Progenitor cell of endocrine pancreas (in vitro differentiated cells): ENCODE measurements at places on chromosomes 5 and 9.
A peak's percentile ranks its signal among the peaks of the same experiment; 100 is the strongest.

DNA sequence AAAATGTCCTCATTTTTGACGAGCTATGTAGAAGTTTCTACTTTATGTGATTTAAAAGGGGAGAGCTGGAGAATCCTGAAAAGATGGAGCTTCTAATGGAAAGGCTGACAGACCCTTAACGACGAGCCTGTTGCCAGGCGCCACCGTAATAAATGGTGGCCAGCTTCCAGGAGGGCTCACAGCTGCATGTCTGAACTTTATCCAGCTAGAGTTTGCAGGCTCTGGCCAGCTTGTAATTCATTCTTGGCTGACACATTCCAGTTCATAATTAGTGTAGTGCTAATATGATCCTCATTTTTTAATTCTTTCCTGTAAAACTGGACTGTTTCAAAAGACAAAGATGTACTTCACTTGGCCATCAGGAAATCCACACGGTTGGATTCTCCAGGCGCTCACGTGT is 246.7 kb downstream of the GAS1 start:
- H3K36me3 ChIP-seq, result no peaks in the 10 kb centered on the region
- no peak for DNase-seq
- peaks cover 3% of the 10 kb centered on the region for H3K4me1 ChIP-seq

DNA sequence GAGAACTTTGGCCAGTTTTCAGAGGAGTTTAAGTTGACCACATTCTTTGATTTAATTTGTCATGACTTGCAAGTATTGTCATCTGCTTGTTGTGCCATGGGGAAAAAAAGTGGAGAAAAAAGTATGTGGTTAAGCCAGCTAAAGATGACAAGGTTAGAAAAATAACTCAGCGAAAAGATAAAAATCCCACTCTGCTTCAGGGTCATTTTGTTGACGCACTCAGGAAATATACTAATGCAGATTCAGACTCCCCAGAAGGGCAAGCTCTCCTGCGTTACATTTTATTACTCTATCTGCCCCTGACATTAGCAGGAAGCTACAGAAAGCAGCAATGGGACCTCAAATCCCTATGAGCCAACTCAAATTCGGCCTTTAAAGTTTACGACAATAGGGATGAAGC is 27.6 kb upstream of the TESK1 start:
- H3K36me3 ChIP-seq, result peaks cover 15% of the 10 kb centered on the region
- no peak for DNase-seq
- H3K4me1 ChIP-seq, result no peaks in the 10 kb centered on the region
- no peak overlapping the region for H3K4me3 ChIP-seq

GRCh38 chr5:10662661-10663488 is 98.2 kb downstream of the DAP start:
- no peak overlapping the region for H3K4me3 ChIP-seq
- peaks cover 6% of the 10 kb centered on the region for H3K27me3 ChIP-seq
- DNase-seq, result no peak
- H3K27ac ChIP-seq, result no peak overlapping the region
- H3K36me3 ChIP-seq, result no peaks in the 10 kb centered on the region
- H3K4me1 ChIP-seq, result peaks cover 3% of the 10 kb centered on the region

- H3K27me3 ChIP-seq, result no peaks in the 10 kb centered on the region
- H3K4me3 ChIP-seq, result no peak overlapping the region
Measured at GRCh38 chr9:128470560-128470959, 14.8 kb downstream of the ODF2 start.

DNA sequence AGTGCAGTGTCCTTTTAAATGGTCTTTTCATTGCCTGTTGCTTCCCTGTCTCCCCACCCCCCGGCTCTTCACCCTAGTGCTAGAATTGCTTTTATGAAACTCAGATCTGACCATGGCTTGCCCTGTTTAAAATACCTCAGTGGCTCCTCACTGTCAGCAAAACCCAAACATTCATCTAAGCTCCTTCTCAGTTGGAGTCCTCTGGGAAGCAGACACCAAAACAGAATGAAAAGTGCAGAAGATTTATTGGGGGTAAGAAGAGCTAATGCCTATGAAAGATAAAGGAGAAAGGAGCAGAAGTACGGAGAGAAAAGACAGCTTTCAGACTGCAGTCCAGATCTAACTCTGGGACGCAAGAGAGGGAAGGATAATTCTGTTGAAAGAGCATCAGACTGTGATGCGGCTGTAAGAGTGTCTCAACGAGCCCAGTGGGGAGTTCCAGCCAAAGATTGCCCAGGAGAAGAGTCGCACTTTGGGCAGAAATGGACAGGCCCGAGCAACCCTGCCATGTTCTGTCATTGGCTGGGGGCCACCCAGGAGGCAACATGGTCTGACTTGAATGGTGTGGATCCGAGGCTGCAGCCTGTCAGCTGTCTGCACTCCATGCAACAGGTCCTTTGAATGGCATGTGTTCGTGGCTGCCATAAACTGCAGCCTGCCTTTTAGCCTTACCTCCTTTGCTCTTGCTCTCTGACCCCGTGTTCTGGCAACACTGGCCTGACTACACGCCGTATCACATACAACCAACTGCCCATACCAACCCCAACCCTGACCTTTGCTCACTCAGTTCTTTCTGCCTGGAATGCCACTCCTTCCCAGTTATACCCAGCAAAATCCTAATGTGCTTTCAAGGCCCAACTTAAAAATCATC is 55.9 kb downstream of the IRF1 start:
- DNase-seq, result no peak
- H3K36me3 ChIP-seq, result no peaks in the 10 kb centered on the region
- no peaks in the 10 kb centered on the region for H3K27me3 ChIP-seq
- no peak overlapping the region for H3K4me3 ChIP-seq

DNA sequence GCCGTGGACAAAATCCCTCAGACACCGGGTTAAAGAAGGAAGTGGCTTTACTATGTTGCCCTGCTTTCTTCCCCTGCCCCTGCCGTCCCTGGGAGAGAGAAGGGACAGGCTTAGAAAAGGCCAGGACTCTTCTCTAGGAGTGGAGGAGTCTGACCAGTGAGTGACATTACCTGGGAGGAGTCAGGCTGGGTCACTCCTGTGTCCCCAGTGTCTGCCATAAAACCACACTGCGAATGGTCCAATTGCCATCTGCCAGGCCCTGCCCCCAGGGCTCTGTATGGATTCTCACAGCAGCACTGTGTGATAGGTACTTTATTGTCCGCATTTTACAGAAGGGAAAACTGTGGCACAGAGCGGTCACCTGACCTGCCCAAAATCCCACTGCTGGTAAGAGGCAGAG is 31.3 kb upstream of the FUBP3 start:
- H3K27ac ChIP-seq, result no peak overlapping the region
- H3K4me3 ChIP-seq, result no peak overlapping the region
- no peak for DNase-seq
- H3K4me1 ChIP-seq, result no peaks in the 10 kb centered on the region
- H3K36me3 ChIP-seq, result no peaks in the 10 kb centered on the region
- H3K27me3 ChIP-seq, result peaks cover 17% of the 10 kb centered on the region

GRCh38 chr5:147179562-147180147 is 55.2 kb upstream of the STK32A start:
- no peak for DNase-seq
- no peaks in the 10 kb centered on the region for H3K36me3 ChIP-seq
- H3K27me3 ChIP-seq, result no peaks in the 10 kb centered on the region
- no peak overlapping the region for H3K4me3 ChIP-seq
- H3K27ac ChIP-seq, result no peak overlapping the region
- H3K4me1 ChIP-seq, result peaks cover 9% of the 10 kb centered on the region

DNA sequence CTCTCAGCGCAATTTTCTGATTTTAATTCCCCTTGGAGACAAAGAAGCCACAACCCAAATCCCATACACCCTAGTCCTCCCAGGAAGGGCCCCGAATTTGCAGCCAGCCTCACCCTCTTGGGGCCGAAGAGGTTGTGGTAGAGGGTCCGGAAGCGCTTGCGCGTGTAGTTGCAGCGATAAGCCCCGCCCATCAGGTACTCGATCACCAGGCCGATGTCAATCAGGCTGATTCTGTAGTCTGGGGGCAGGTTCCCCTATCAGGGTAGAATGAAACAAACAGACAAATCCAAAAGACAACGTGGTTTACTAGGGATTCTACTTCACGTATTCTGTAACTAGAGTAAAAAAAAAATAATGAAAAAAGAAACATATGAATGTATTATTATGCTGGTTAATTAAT is 210.6 kb upstream of the KLF9 start:
- H3K27ac ChIP-seq, result no peak overlapping the region
- no peak overlapping the region for H3K4me3 ChIP-seq
- H3K27me3 ChIP-seq, result no peaks in the 10 kb centered on the region

- H3K4me1 ChIP-seq, result peaks cover 9% of the 10 kb centered on the region
- no peak overlapping the region for H3K4me3 ChIP-seq
- H3K27ac ChIP-seq, result peak overlapping the region; percentile 94
- peaks cover 6% of the 10 kb centered on the region for H3K27me3 ChIP-seq
- DNase-seq, result peak; percentile 30
Measured at GRCh38 chr9:126146254-126147145, 180.1 kb upstream of the MVB12B start.

GRCh38 chr5:153498516-153498915 is 8.0 kb downstream of the GRIA1 start:
- H3K4me3 ChIP-seq, result no peak overlapping the region
- H3K4me1 ChIP-seq, result peaks cover 1% of the 10 kb centered on the region
- peaks cover 5% of the 10 kb centered on the region for H3K27me3 ChIP-seq

DNA sequence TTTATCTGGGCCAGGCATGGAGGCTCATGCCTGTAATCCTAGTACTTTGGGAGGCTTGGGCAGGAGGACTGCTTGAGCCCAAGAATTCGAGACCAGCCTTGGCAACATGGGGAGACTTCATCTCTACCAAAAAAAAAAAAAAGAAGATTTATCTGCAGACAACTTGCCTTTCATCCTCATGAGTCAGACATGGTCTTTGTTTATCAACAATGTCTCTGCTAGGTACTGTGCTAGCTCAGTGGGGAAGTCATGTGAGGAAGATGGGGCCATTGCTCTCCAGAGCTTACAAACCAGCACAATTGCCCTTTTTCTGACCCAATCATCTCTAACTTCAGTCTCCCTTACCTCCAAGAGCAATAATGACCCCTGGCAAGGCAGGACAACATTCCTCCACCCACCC is 1.6 kb downstream of the URM1 start:
- H3K27me3 ChIP-seq, result no peaks in the 10 kb centered on the region
- no peak overlapping the region for H3K27ac ChIP-seq
- H3K36me3 ChIP-seq, result no peaks in the 10 kb centered on the region

GRCh38 chr5:53183880-53184279 is 74.3 kb upstream of the MOCS2 start:
- H3K27me3 ChIP-seq, result no peaks in the 10 kb centered on the region
- no peak overlapping the region for H3K4me3 ChIP-seq
- H3K27ac ChIP-seq, result no peak overlapping the region
- no peak for DNase-seq
- peaks cover 1% of the 10 kb centered on the region for H3K36me3 ChIP-seq
- peaks cover 2% of the 10 kb centered on the region for H3K4me1 ChIP-seq

GRCh38 chr5:53479590-53480415 is 626 bp upstream of the FST start:
- H3K36me3 ChIP-seq, result no peaks in the 10 kb centered on the region
- DNase-seq, result peak; percentile 39
- peaks cover 31% of the 10 kb centered on the region for H3K27me3 ChIP-seq
- H3K4me3 ChIP-seq, result peak overlapping the region; percentile 85
- H3K27ac ChIP-seq, result peak overlapping the region; percentile 88
- peaks cover 32% of the 10 kb centered on the region for H3K4me1 ChIP-seq

GRCh38 chr5:137118629-137119028 is 380.5 kb downstream of the SPOCK1 start:
- H3K4me1 ChIP-seq, result peaks cover 28% of the 10 kb centered on the region
- H3K27ac ChIP-seq, result no peak overlapping the region
- H3K27me3 ChIP-seq, result peaks cover 12% of the 10 kb centered on the region
- no peak overlapping the region for H3K4me3 ChIP-seq
- DNase-seq, result no peak
- H3K36me3 ChIP-seq, result no peaks in the 10 kb centered on the region

DNA sequence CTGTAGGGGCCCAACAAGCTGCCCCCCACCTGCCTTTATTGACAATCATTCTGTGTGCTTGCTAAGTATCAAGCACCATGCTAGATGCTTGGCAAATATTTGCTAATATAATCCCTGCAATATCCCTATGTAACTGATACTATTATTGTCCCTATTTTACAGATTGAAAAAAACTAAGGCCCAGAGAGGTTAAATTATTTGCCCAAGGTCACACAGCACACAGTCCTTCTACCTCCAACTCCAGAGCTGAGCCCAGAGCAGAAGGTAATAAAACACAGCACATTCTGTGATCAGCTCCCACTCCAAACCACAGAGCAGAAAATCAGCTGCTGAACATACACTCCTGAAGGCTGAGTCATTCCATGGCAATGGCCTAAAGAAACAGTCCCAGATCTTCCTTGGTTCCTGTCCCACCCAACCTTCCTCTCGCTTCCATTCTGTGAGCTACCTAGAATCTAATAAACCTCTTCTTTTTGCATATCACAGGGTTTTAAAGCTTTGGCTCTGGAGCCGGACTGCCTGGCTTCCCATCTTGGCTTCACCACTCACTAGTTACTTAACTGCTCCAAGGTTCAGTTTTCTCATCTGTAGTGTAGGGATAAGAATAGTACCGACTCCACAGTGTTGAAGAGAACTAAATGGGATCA is 66.7 kb upstream of the ADRA1B start:
- no peaks in the 10 kb centered on the region for H3K36me3 ChIP-seq
- H3K4me3 ChIP-seq, result no peak overlapping the region
- peaks cover 3% of the 10 kb centered on the region for H3K27me3 ChIP-seq
- H3K27ac ChIP-seq, result no peak overlapping the region

- H3K4me3 ChIP-seq, result no peak overlapping the region
- no peak overlapping the region for H3K27ac ChIP-seq
- H3K36me3 ChIP-seq, result peaks cover 33% of the 10 kb centered on the region
- no peaks in the 10 kb centered on the region for H3K4me1 ChIP-seq
- H3K27me3 ChIP-seq, result no peaks in the 10 kb centered on the region
- no peak for DNase-seq
Measured at GRCh38 chr5:61440596-61440995, 108.5 kb downstream of the ZSWIM6 start.

DNA sequence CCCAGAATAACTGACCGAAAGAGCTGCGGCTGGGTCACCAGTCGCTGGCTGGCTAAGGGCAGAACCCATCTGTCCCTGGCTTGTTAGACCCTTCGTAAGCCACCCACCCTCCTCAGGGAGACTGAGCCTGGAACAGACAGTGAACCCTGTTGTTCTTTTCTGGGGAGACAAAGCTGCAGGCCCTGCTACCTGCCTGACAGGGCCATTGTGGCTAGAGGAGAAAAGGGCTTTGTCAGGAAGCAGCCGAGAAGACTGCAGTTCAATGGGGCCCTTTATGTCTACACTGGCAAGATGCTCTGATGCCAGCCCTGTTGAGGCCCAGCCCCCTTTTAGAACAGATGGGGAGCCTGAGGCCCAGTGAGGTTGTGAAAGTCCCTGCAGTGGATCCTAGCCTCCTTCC is 3.7 kb upstream of the NIPAL4 start:
- no peaks in the 10 kb centered on the region for H3K4me1 ChIP-seq
- no peaks in the 10 kb centered on the region for H3K36me3 ChIP-seq
- H3K4me3 ChIP-seq, result no peak overlapping the region
- H3K27ac ChIP-seq, result no peak overlapping the region
- no peak for DNase-seq

GRCh38 chr5:14687023-14687665 is 22.6 kb downstream of the OTULIN start:
- peaks cover 1% of the 10 kb centered on the region for H3K4me1 ChIP-seq
- no peak for DNase-seq
- no peaks in the 10 kb centered on the region for H3K27me3 ChIP-seq
- no peak overlapping the region for H3K27ac ChIP-seq
